Kidney (tissue), 22 donors: ENCODE measurements at places on chromosomes 12 and 14.

DNA sequence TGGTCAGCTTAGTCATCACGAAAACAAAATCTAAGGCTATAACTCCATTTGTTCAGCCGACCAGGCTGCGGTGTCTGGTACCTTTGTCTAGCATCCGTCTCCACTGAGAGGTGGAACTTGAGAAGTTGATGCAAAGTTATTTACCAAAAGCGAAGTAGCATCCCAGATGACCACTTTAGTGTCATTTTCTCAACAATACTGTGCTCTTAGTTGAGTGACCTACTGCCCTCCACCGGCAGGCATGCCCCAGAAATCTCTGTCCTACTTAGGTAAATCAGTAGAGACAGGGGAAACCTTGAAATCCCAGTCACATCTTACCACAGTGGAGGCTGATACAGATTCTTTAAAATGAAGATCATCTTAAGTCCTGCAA lies 1.3 kb upstream of the ST8SIA1 start:
- peak overlapping the region; percentile 79 for H3K4me3 ChIP-seq
- H3K4me1 ChIP-seq: no peaks in the 10 kb centered on the region
- DNase-seq: no peak

DNA sequence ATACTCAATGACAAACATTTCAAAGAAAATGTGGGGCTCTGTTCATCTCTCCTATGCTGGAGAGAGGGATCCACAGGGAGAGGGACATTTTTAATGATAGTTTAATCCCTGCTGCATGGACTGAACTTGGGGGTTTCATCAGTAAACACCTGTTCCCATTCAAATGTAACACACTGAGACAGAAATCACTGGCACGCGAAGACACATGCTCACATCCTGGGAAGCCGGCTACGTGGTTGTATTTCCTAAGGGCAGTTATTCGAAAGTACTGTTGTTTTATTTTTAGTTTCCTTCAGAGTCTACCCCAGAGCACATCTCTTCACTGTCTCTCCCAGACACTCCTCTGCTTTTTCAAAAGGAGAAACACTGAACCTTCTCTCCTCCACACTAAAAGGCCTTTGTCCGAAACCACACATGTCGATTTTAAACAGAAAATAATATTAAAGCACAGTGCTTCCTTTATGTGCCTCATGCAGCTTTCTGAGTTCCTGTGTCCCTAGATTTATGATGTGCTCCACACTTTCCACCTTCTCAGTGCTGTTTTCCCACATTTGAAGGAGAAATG lies 52.8 kb downstream of the PTHLH start:
- H3K27ac ChIP-seq: no peak overlapping the region
- no peak overlapping the region for H3K4me3 ChIP-seq
- H3K27me3 ChIP-seq: no peaks in the 10 kb centered on the region
- no peaks in the 10 kb centered on the region for H3K4me1 ChIP-seq

DNA sequence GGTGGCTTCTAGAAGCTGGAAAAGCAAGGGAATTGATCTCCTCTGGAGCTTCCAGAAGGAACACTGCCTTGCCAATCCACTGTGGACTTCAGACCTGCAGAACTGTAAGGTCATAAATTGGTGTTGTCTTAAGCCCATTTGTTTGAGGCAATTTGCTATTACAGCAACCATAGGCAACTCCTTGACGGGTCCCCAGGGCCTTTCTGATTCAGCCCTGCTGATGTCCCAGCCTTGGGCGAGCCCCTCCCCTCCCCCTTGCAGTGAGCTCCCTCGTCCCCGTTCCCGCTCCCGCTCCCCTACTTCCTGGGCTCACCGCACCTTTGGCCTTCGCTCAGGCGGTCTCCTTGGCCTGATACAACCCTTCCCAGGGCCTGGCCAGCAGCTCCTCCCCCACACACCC lies 18.9 kb upstream of the DIO3 start:
- no peaks in the 10 kb centered on the region for H3K27me3 ChIP-seq
- no peak for DNase-seq
- H3K27ac ChIP-seq: no peak overlapping the region
- H3K36me3 ChIP-seq: no peaks in the 10 kb centered on the region

- no peak overlapping the region for H3K27ac ChIP-seq
- no peaks in the 10 kb centered on the region for H3K27me3 ChIP-seq
- H3K4me3 ChIP-seq: no peak overlapping the region
- H3K4me1 ChIP-seq: no peaks in the 10 kb centered on the region
- DNase-seq: no peak
These were observed 1168.4 kb downstream of the TMEM121 start for GRCh38 chr14:106694638-106695393.

DNA sequence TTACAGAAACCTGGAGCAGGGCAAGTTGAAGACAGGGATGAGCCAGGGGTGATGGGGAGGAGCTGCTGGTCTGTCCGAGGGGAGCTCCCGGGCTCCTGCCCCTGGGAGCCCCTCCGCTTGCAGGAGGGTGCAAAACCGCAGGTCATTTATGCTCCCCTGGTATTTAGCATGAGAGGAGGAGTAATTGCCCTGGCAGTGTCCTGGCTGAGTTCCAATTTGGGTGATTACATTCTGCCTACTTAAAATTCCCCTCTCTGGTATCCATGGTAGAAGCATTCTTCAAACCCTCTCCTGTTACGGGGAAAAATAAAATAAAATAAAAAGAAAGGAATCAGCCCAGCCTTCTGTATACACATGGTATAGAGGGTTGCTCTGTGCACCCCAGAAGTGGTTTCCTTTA lies 61.7 kb upstream of the VRK1 start:
- no peaks in the 10 kb centered on the region for H3K36me3 ChIP-seq
- H3K4me1 ChIP-seq: no peaks in the 10 kb centered on the region
- H3K4me3 ChIP-seq: no peak overlapping the region

- no peak overlapping the region for H3K4me3 ChIP-seq
- no peaks in the 10 kb centered on the region for H3K4me1 ChIP-seq
- H3K27ac ChIP-seq: no peak overlapping the region
- no peaks in the 10 kb centered on the region for H3K36me3 ChIP-seq
- H3K27me3 ChIP-seq: peaks cover 2% of the 10 kb centered on the region
- DNase-seq: peak; percentile 42
These were observed 1.9 kb upstream of the MMP17 start for GRCh38 chr12:131826097-131826928.

GRCh38 chr12:65170209-65170881 lies 962 bp downstream of the LEMD3 start:
- no peaks in the 10 kb centered on the region for H3K36me3 ChIP-seq
- H3K27ac ChIP-seq: peak overlapping the region; percentile 98
- peak; percentile 63 for DNase-seq
- no peaks in the 10 kb centered on the region for H3K4me1 ChIP-seq
- peak overlapping the region; percentile 97 for H3K4me3 ChIP-seq

GRCh38 chr12:129103231-129103630 lies 250.0 kb downstream of the GLT1D1 start:
- no peaks in the 10 kb centered on the region for H3K4me1 ChIP-seq
- no peaks in the 10 kb centered on the region for H3K27me3 ChIP-seq
- H3K36me3 ChIP-seq: no peaks in the 10 kb centered on the region
- H3K4me3 ChIP-seq: no peak overlapping the region

GRCh38 chr12:133235401-133236112 lies at the start of gene ANHX:
Gene ANHX (minus strand): TSS chr12:133235877. CDS start chr12:133234356, 1,521 bp downstream.
- no peak within 1 kb of the TSS for H3K4me3 ChIP-seq
- H3K36me3 ChIP-seq: no peaks in the 10 kb centered on the region
- H3K27me3 ChIP-seq: no peaks in the 10 kb centered on the region
- no peaks in the 10 kb centered on the region for H3K4me1 ChIP-seq
- DNase-seq: no peak
- H3K27ac ChIP-seq: no peak within 1 kb of the TSS

DNA sequence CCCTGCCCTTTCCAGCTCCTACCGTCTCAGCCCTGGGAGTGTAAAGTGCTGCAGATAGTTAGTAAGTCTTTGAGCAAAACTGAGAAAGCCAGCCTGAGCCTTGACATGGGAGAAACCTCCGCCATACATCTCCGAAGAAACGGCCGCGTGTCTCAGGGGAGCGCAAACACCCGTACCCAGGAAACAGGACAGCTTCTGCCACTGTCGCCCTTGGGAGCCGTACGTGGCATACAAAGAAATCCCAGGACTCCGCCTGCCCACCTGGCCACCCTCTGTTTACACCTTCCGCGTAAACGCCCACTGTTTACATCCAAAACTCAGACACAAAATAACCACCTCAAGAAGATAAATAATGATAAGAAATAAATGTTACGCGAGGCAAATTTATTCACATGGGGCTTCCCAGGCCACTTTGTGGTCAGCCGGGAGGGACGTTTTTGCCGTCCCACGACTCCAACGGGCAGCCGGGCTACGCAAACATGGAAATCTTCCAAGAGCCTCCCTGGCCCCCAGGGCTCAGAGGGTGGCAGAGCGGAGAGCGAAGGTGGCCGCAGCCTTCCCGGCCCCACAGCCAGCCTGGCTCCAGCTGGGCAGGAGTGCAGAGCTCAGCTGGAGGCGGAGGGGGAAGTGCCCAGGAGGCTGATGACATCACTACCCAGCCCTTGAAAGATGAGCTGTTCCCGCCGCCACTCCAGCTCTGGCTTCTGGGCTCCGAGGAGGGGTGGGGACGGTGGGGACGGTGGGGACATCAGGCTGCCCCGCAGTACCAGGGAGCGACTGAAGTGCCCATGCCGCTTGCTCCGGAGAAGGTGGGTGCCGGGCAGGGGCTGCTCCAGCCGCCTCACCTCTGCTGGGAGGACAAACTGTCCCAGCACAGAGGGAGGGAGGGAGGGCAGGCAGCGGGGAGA lies at the start of gene BDKRB2:
Gene BDKRB2, plus strand, starts transcription at position 689 of the 908 bp plus-strand sequence. CDS start 32,269 bp downstream, outside the sequence.
- peak within 1 kb of the TSS; percentile 77 for H3K27ac ChIP-seq
- peak; percentile 94 for DNase-seq
- H3K27me3 ChIP-seq: no peaks in the 10 kb centered on the region
- peaks cover 5% of the 10 kb centered on the region for H3K4me1 ChIP-seq
- peak within 1 kb of the TSS; percentile 73 for H3K4me3 ChIP-seq

DNA sequence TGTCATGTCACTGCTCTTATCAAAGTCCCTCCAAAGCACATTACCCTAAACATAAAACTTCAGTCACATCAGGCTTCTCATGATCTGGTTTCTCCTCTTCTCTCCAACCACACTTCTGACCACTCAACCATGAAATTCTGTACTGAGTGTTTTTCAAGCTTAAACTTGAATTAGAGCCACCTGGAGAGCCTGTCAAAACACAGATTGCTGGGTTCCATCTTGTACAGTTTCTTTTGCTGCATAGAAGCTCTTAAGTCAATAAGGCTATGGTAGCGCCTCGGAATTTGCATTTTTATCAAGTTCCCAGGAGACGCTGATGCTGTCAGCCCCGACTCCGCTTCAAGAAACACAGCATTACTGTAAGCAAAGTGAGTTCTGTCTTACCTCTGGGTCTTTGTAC lies 16.4 kb upstream of the SRRM4 start:
- no peak overlapping the region for H3K27ac ChIP-seq
- no peak for DNase-seq
- no peak overlapping the region for H3K4me3 ChIP-seq
- no peaks in the 10 kb centered on the region for H3K4me1 ChIP-seq
- no peaks in the 10 kb centered on the region for H3K36me3 ChIP-seq

DNA sequence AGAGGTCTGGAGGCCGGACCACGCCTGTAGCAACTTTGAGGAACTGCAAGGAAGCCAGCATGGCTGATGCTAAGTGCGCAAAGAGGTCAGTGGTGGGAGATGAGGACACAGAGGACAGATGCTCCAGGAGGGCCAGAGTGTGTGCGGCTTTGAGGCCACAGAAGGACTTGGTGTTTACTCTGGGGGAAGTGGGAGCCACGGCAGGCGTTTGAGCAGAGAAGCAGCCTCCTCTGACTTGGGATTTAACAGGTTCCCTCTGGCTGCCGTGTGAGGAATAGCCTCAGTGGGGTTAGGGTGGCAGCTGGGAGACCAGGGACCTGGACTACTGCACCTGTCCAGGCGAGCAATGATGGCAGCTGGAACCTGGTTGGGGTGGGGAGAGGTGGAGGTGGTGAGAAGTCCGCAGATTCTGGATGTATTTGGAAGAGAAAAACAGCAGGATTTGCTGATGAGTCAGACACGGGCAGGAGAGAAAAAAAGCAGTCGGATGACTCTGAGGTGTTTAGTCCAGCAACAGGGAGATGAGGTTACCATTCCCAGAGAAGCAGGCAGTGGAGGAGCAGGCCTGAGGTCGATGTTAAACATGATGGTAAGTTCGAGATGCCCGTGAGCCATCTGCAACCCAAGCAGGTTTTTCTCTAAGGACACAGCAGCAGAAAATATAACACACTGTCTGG lies 143.5 kb downstream of the SCARB1 start:
- H3K27ac ChIP-seq: peak overlapping the region; percentile 37
- no peaks in the 10 kb centered on the region for H3K27me3 ChIP-seq
- DNase-seq: no peak
- H3K4me3 ChIP-seq: no peak overlapping the region

- peaks cover 8% of the 10 kb centered on the region for H3K4me1 ChIP-seq
- DNase-seq: no peak
- no peak overlapping the region for H3K27ac ChIP-seq
- no peak overlapping the region for H3K4me3 ChIP-seq
- no peaks in the 10 kb centered on the region for H3K27me3 ChIP-seq
These were observed 7.9 kb downstream of the PPP4R3A start for GRCh38 chr14:91501951-91502930.

DNA sequence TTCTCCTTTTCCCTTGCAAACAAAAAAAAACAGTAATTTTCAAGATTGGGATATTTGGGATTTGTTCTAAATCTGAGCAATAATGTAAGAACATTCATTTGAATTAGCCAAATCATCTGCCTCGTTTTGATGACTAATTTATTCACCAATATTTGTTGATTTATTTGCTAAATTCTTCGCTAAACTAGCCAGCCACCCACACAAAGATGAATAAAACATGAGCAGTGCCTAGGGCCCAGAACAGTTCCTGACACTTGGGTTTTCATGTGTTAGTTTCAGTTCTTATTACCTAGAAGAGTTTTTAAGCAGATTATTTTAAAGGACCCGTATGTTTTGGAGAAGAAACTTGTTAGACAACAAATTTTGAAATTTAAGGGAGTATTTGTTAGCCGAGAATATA lies 1.4 kb downstream of the ETNK1 start:
- peaks cover 3% of the 10 kb centered on the region for H3K4me1 ChIP-seq
- peak overlapping the region; percentile 84 for H3K4me3 ChIP-seq
- H3K36me3 ChIP-seq: no peaks in the 10 kb centered on the region
- no peak for DNase-seq
- peak overlapping the region; percentile 99 for H3K27ac ChIP-seq
- no peaks in the 10 kb centered on the region for H3K27me3 ChIP-seq

GRCh38 chr12:14460212-14460841 lies 94.8 kb downstream of the ATF7IP start:
- H3K27ac ChIP-seq: no peak overlapping the region
- H3K36me3 ChIP-seq: peaks cover 6% of the 10 kb centered on the region
- H3K4me1 ChIP-seq: peaks cover 3% of the 10 kb centered on the region
- H3K4me3 ChIP-seq: no peak overlapping the region
